T-helper 22 cell (primary cell): ENCODE measurements at places on chromosomes 7 and 10.

DNA sequence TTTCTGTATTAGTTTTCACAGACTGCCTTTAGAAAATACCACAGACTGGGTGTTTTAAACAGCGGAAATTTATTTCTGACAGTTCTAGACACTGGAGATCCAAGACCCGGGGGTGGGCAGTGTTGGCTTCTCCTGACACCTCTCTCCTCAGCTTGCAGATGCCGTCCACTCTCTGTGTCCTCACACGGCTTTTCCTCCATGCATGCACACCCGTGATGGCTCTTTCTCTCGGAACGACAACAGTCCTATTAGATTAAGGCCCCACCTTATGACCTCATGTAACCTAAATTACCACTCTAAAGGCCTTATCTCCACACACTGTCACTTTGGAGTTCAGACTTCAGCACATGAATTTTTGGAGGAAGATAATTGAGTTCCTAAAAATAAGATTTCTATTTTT, 142.9 kb upstream of the VWC2 start:
- DNase-seq: no peak

DNA sequence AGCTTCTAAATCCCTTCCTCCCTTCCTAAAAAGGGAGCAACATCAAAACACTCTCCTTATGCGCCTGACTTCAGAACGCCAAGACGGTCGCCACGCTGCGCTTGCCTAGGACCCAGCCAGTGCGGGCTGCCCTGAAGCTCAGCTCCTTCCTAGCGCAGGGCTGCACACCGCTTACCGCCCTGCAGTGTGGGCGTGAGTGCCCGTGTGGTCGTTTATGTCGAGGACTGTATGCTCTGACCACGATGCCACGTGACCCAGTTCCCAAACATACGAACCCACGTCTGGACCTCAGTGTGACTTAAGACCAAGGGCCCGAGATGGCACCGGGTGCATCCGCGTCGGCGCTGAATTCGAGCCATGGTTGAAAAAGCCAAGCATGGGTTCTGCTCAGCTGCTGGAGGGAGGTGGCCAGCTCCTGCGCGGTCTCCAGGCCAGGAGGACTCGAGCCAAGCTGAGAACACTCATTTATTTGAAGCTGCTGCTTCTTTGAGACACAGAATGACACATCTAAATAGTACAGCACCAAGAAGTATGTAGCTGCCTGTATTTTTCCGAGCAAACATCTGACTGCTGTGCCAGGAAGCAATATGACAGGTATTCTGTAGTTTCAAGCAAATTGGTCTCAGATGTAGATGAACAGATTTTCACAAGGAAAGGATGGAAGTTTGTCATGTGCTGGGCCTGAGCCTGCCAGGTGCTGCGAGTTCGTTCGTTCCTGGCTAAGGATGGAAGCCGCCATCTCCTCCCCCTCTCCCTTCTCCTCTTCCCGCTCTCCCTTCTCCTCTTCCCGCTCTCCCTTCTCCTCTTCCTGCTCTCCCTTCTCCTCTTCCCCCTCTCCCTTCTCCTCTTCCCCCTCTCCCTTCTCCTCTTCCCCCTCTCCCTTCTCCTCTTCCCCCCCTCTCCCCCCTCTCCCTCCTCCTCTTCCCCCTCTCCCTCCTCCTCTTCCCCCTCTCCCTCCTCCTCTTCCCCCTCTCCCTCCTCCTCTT, 184.7 kb downstream of the EBF3 start:
- DNase-seq: no peak

DNA sequence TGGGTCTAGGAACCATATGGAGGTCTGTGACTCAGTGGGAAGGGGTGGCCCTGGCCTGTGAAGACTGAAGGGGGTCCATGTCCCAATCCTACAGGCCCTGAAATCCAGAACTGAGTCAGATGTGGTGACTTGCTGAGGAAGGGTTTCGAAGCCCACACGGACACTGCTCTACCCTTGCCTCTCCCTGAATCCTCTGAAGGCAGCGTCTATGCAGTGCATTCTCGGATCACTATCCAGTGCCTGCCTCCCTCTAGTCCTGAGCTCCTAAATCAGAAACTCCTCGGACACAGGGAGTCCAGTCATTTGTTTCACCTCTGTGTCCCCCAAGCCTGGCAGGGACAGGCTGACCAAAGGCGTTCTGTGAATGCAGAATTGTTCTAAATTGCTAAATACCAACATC, 25.4 kb upstream of the TMEM72 start:
- no peak for DNase-seq

- peak; percentile 45 for DNase-seq
These were observed 881 bp downstream of the C10orf67 start for GRCh38 chr10:23343591-23344240.

DNA sequence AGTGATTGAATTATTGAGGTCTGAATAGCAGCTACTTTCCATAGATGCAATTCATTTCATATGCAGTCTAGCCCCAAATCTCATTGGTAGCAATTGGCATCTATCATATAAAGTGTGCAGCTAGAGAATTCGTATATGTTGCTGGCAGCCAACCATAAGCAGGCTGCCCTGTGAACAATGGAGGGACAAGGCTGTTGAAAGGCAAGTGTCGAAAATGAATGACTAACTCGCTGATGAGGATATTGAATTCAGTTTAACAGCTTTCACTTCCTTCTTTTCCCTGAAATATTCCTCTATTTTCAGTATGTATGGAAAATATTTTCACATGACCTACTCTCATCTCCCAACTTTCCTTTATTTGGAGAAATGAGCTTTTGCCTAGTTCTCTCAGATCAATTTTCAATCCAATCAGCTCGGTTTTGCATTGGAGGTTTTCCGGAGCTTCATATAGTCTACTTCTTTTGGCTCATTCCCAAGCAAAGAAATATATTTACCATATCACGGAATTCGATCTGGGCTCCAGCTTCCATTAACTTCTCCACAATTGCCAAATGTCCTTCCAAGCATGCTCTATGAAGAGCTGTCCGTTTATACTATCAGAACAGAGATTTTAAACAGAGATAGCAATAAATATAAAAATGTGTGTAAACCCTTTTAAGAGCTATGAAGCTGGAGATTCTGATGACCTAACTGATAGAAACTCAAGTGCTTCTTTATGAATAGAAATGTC, 3.5 kb downstream of the ANKRD1 start:
- no peak for DNase-seq

DNA sequence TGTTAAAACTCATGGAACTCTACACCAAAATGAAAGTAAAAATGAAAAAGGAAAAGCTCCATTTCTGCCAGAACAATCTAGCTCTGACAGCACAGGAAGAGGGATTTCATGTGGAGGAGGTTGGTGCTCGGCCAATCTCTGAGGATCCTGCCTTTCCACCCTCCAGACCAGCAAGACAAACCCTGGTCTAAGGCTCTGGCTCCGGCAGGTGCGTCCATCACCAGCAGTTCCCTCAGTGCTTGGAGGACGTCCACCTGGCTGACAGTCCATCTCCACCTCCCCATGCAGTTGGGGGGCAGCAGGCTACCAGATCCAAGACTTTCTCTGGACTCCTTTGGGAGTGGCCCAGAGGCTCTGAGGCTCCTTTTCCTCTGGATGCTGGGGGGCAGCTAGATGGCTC, 25.0 kb upstream of the LOXL4 start:
- DNase-seq: no peak

- DNase-seq: no peak
These were observed 13.6 kb downstream of the ANXA11 start for GRCh38 chr10:80191589-80192270.
